Omental fat pad (tissue), 4 donors: ENCODE measurements at places on chromosomes 3 and 15.

DNA sequence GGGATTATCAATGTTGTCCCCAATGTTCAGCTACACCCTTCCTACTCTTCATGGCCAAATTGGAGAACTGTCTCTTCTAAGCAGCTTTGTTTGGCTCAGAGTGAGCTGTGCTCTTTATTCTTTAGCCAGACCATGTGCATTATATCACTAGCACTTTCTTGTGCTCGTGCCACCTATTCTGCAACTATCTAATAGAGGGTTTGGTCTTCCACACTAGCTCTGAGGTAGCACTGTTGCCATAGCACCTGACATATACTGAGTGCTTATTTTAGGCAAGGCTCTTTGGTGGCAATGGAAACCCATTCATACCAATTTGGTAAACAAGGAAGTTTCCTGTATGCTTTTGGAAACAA is 394.3 kb upstream of the C2CD4B start:
- no peak for DNase-seq

GRCh38 chr3:112894258-112894657 is 47.6 kb upstream of the CD200R1L start:
- DNase-seq, result no peak

DNA sequence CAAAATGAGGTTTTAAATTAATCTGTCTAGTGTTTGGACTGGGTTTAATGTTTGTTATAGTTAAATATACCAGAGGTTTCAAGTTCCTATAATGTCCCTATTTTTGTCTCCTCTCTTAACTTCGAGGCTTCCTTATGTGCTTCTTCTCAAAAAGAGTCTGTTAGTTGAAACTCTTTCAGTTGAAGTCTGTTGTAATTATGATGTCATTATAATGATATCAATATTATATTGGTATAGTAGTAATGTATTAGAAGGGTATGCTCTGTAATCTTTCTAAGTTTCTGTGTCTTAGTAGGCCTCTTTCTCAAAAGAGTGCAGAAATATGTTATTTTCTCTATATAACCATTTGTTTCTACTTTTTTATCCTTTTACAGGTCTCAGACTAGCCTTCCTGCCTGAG is 1148.0 kb downstream of the NSUN3 start:
- DNase-seq, result no peak

DNA sequence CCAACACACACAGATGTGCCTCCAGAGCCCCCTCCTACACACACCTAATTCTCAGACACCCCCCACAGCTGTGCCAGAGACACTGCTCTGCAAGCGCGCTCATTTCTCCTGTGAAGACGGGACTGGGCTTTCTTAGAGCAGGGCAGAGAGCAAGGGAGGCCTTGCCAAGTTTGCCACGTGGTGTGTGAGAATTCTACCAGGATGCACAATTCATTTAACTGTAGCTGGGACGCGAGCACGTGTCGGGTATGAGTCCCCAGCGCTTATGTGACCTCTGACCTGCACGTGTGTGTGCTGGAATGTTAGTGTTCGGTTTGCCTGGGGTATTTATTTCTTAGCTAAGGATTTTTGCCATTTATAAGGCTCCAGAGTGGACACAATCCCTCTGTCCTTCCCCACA is 37.0 kb downstream of the FEM1B start:
- DNase-seq, result peak; percentile 5

- no peak for DNase-seq
These were observed 26.6 kb downstream of the SEMA7A start for GRCh38 chr15:74406992-74407705.

- no peak for DNase-seq
These were observed 127.7 kb downstream of the SPATA16 start for GRCh38 chr3:173013219-173013832.

DNA sequence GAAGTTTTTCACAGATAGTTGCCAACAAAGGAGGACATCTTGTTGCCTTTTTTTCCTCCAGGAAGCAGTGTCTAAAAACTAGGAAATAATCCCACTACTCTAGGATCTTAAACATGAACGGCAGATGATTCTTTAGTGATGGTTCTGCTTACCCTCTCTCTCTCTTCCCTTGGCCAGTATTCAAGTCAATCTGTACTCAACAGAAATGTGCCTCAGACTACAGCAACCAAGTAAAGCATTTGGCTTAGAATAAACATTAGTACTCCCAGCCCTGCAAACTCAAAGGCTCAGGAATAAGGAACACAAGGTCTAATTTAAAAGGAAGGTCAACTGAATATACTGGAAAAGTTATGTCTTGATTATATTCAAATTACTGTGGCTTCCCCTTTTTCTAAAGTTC is 8.7 kb downstream of the NPTN start:
- no peak for DNase-seq

- no peak for DNase-seq
These were observed 136.9 kb downstream of the PLCL2 start for GRCh38 chr3:17021614-17022013.

GRCh38 chr3:52062505-52062904 is 6.1 kb upstream of the DUSP7 start:
- no peak for DNase-seq

DNA sequence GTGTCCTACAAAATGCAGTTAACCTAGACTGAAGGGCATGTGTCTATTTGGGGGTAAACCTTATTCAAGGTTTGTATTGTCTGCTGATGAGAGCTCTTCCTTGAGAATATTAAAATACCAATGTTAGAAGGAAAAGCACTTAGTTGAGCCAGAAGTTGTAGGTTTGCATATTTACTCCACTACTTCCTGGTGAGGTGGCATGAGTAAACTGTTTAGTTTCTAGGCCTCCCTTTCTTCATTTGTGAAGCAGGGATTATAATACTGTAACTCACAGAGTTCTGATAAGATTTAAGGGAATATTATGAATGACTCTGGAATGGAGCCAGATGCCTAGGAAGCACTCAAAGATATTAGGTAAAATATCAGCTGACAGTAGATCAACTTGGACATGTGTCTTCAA is 46.7 kb downstream of the CD200R1L start:
- no peak for DNase-seq

- DNase-seq, result no peak
These were observed 97.4 kb upstream of the CCDC80 start for GRCh38 chr3:112738366-112738765.

GRCh38 chr3:71673486-71673885 is 51.7 kb downstream of the EIF4E3 start:
- DNase-seq, result no peak

- no peak for DNase-seq
These were observed 81.8 kb upstream of the GRM7 start for GRCh38 chr3:6779140-6779539.

DNA sequence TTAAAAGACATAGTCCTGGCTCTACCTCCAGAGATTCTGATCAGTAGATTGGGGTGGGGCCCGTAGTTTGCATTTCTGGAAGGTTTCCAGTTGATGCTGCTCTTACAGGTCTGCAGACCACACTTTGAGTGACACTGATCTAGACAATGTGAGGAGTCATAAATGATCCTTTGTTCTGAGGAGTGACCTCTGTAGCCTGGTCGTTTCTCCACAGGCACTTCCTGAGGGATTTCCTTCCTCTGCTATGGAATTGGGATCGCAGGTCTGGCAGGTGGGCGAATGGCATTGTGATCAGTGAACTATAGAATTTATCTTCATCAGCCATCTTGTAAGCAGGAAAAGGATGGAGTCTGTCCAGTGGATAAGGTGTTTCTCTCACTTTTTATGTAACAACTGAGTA is 5.5 kb downstream of the GFM1 start:
- no peak for DNase-seq

- DNase-seq, result no peak
These were observed 29.3 kb downstream of the RARRES1 start for GRCh38 chr3:158702815-158703481.

DNA sequence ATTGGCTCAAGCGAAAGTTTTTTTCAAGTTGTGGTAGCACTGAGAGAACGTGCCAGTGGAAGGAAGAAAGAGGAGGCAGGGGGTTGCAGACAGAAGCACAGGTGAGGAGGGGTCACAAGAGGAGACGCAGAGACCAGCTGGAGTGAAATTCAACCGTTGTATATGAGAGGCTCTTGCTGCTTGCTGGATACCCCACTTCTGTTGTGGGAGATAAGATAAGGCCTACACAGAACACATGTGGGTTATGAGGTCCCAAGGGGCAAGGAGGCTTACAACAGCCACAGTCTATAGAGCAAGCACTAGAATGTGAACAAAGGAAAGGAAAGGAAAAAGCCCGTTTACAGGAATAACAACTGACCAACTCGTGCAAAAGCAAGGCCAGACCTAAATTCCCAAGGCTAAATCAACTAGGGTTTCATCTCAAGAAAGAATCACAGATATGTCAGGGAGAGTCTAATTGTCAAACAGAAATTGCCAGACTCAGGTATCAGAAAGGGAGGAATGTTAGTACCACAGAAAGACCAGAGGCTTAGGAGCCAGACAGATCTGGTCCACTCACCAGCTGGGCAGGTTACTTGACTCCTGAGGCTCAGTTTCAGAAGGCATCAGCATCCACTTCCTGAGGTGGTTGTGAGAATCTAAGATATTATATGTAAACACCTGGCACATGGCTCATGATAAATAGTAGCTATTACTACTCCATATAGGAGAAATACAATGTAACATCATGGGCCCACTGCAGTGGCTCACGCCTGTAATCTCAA is 60.9 kb downstream of the MSL2 start:
- DNase-seq, result no peak

DNA sequence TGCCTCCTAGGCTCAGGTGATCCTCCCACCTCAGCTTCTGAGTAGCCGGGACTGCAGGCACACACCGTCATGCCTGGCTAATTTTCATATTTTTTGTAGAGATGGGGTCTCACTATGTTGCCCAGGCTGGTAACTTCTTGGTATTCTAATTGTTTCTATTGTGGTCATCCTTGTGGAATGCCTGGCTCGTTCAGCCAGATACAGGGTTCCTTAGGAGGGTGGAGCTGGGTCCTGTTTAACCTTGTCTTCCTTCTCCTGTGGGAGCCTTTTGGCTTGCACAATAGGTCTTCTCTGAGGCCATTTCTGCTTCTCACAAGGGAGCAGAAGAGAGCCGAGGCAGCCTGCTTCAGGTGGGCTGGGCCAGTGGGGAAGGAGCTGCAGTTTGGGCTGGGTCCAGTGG is 15.7 kb downstream of the PLEKHO2 start:
- DNase-seq, result no peak

GRCh38 chr3:188407158-188407880 is 253.4 kb downstream of the LPP start:
- DNase-seq, result no peak

GRCh38 chr15:100248236-100248635 is 93.5 kb downstream of the ADAMTS17 start:
- no peak for DNase-seq

DNA sequence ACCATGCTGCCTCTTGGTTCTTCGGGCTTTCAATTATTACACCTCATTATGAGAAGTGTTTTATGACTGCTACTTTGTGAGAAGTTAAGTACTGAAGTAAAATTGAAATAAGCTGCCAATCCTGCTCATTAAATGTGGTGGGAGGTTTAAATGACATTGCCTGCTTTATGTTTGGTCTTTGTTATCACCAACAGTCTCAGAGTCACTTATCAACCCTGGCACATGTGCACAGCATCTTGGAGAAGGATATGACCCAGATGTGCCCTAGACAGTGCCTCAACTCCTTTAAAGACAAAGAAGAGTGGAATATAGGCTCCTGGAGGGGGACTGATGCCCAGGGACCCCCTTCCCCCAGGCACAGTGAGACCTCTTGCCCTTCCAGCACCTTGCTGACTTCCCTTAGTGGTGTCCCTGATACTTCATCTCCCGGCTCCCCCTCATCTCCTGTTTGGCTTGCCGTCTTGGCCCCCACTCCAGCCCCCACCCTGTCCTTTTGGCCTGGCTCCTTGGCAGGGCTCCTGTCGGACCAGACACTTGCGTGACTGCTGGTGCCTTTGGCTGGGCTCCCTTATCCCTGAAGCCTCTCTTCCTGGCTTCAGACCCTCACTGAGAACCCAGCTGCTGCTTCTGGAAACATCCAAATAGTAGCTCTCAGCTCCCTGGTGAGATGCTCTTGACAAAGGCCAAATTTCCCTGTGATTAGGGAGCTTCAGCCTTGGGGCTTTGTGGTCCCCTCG is 39.8 kb downstream of the ARHGAP31 start:
- DNase-seq, result no peak

DNA sequence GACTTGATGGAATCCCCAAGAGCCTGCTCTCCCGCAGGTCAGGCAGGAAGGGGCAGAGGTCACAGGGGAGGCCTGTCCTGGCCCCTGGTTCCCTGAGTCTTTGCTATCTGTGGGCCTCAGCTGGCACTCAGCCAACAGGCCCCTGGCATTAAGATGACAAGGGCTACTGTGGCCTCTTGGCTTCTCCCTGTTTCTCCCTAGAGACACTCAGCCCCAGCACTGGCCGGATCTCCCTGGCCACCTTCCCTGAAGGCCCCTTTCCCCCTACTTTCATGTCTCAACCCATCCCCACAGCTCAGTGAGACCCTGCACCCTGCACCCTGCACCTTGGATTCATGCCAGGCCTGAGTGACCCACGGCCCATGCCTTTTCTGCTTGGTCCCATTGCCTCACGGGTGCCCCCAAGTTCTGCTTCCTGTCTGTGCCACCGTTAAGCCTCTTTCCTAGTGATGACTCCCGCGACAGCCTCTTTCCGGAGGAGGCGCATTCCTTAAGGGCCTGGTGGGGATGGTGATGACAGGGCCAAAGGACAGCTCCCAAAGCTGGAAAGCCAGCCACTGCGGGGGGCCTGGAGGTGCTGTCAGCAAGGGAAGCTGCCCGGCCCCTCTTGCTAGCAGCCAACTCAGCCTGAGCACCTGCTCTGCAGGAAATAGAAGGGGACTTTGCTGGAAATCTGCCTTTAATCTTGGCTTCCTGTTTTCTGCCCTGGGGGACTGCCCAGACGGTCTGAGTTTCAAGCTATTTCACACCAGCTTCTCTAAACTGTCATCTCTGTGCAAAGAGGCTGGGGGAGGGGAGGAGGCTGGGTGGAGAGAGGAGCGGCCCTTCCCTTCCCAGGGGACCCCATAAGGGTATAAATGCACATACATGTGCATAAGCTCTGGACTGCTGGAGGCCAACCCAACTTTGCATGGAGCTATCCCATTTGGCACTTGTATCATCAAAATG is 4.8 kb upstream of the CSK start:
- DNase-seq, result no peak

GRCh38 chr3:40753951-40754350 is 229.2 kb downstream of the ZNF621 start:
- DNase-seq, result no peak

DNA sequence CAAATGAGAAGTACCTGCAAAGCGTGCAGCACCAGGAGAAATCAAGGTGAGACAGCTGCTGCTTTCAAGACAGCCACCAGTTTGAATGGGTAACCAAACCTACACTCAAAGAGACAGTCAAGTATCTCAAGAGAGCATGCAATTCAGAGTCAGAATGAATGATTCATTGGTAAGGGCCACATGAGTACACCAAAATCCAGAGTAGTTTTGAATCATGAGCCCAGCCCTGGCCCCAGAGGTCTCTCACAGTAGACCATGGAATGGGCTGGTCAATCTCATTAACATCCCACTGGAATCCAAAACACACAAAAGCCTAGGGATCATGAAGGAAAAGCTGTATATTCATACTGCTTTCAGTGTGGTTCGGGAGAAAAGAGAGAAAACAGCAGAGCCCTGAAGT is 242.8 kb downstream of the TBL1XR1 start:
- DNase-seq, result no peak
